Endodermal cell (in vitro differentiated cells): ENCODE measurements at places on chromosomes 11 and 22.

GRCh38 chr22:49079027-49079725, 748.5 kb downstream of the BRD1 start:
- no peak for DNase-seq
- no peaks in the 10 kb centered on the region for H3K4me1 ChIP-seq
- no peaks in the 10 kb centered on the region for H3K27me3 ChIP-seq
- H3K36me3 ChIP-seq, result no peaks in the 10 kb centered on the region
- H3K4me3 ChIP-seq, result no peak overlapping the region

DNA sequence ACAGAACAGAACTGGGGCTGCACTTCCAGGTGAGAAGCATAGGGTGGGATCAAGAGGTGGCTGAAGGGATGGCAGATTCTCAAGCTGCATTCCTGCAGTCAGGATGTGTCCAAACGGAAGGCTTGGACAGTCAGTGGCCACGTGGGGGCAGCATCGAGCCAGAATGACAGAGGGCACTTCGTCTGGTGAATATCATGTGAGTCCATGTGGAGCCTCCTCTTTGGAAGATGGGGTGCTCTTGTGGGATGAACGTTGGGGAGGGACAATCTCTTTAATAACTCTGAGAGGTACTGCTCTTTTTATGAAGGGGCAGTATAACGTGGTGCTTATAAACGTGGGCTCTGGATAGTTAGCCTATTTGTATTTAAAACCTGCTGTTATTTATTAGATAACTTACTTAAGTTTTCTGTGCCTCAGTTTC, 154.9 kb upstream of the NAV2 start:
- H3K4me1 ChIP-seq, result peaks cover 7% of the 10 kb centered on the region
- H3K36me3 ChIP-seq, result no peaks in the 10 kb centered on the region
- H3K27ac ChIP-seq, result no peak overlapping the region
- H3K4me3 ChIP-seq, result no peak overlapping the region

DNA sequence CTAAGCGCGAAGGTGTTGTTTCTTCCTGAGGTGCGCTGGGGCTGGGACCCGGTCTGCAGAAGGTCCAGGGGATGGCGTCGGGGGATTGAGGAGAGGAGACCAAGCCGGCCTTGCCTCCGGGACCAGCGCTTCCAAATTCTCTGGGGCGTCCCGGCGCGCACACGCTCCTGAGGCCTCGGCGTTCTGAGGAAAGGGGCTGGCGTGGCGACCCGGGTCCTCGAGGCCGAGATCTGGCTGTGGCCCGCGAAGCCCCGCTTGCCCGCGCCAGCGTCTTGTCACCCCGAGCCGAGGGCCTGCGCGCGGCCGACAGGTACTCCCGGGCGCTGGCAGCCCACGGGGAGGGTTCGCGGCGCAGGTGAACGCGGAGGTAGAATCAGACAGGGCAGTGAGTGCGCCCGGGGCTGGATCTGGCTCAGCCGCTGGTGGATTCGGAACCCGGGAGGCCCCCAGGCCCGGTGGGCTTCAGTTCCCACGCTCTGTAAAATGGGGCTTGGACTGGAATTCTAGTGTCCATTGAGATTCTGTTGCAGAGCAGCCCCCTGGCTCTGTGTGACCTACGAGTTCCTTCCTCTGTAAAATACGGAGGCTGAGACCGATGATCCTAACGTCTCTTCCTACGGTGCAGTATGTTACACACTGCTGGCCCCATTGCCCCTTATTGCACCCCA, 14.7 kb downstream of the SSH3 start:
- H3K4me1 ChIP-seq, result no peaks in the 10 kb centered on the region
- DNase-seq, result no peak
- no peak overlapping the region for H3K27ac ChIP-seq
- H3K27me3 ChIP-seq, result peaks cover 26% of the 10 kb centered on the region
- H3K36me3 ChIP-seq, result no peaks in the 10 kb centered on the region

GRCh38 chr11:114166897-114167323, 107.4 kb downstream of the ZBTB16 start:
- no peaks in the 10 kb centered on the region for H3K4me1 ChIP-seq
- peak overlapping the region; percentile 85 for H3K27ac ChIP-seq
- H3K27me3 ChIP-seq, result no peaks in the 10 kb centered on the region
- DNase-seq, result no peak
- H3K4me3 ChIP-seq, result no peak overlapping the region
